Naive B cell (primary cell): ENCODE measurements at places on chromosomes 1 and 21. TPM values are rescaled to one million over a fixed set of nuclear protein-coding genes. Genes with fewer than 3 reads are reported as not detected.

GRCh38 chr1:30413606-30414005, 309.8 kb downstream of the MATN1 start:
- DNase-seq, result no peak
- no peaks in the 10 kb centered on the region for H3K4me1 ChIP-seq
- H3K4me3 ChIP-seq, result no peak overlapping the region
- H3K36me3 ChIP-seq, result no peaks in the 10 kb centered on the region
- H3K27me3 ChIP-seq, result peaks cover 52% of the 10 kb centered on the region

The ATXN7L2 gene
- polyA plus RNA-seq, result 3.9 TPM

The SPRR2F gene
- polyA plus RNA-seq, result not detected

GRCh38 chr1:85448358-85448757, 16.6 kb downstream of the DDAH1 start:
- no peak overlapping the region for H3K4me3 ChIP-seq
- H3K27ac ChIP-seq, result no peak overlapping the region
- H3K36me3 ChIP-seq, result peaks cover 17% of the 10 kb centered on the region
- no peaks in the 10 kb centered on the region for H3K4me1 ChIP-seq
